Mesenteric fat pad (tissue), 1 donor: ENCODE measurements at places on chromosomes 11 and 22. TPM values are rescaled to one million over a fixed set of nuclear protein-coding genes. Genes with fewer than 3 reads are reported as not detected.

- no peak for DNase-seq
Observed at GRCh38 chr11:95557376-95557775, 232.2 kb downstream of the FAM76B start.

DNA sequence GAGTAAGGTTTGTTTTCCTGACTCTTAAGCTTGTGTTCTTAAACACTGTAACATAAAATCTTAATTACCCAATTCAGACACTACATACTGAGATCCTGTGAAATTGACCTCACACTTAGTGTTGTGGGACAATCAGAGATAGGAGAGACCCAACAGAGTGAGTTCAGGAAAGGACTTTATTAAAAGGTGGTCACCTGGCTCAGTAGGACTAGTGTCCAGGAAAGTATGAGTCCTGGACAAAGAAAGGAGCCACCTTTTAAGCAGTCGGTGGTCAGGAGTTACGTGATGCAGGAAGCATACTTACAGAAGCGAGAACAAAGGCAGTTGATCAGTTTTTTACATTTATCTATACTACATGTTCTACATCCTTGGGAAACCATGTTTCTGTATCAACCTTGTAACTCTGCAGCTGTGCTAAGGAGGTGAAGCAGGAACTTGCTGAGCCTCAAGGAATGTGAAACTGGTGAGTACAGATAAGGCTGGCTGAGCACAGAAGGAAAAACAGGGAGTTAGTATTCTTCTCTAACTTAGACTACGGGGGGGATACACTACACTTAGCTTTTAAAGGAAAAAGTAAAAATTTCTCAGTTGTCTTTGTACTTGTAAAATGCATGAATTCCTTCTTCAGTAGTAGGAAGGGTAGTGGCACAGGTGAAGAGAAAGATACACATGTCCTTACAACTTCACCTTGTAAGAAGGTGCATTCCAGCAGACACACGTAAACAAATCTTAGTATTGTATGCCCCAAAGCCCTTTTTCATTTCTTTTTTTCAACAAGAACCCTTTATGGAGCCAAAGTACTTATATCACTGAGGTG lies 15.1 kb downstream of the OR51E1 start:
- DNase-seq: no peak

DNA sequence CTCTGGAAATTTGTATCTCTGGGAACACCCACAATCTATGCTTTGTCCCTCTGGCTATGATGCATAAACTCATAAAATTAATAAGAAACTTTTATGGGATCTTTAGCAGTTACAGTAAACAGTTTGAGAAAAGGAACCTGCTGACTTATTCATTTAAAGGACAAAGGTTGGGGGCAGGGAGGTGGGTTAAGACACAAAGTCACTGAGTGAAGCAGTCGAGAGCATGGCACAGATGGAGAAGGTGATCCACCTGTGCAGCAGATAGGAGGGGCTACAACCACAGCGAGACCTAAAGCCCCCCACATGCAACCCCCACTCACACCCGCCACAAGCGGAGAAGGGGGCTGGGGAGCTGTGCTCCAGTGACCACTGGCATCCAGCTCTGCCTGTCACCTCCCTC lies 45.0 kb downstream of the SMCO4 start:
- DNase-seq: no peak

GRCh38 chr11:126391286-126391954 lies 35.9 kb downstream of the ST3GAL4 start:
- DNase-seq: peak; percentile 79

Gene YAP1
- total RNA-seq: 135 TPM

- no peak for DNase-seq
Observed at GRCh38 chr11:79046366-79046765, 394.5 kb downstream of the TENM4 start.

- DNase-seq: no peak
Observed at GRCh38 chr11:94672636-94673035, 95.5 kb upstream of the AMOTL1 start.

Gene VSIG2
- total RNA-seq: 2.0 TPM

DNA sequence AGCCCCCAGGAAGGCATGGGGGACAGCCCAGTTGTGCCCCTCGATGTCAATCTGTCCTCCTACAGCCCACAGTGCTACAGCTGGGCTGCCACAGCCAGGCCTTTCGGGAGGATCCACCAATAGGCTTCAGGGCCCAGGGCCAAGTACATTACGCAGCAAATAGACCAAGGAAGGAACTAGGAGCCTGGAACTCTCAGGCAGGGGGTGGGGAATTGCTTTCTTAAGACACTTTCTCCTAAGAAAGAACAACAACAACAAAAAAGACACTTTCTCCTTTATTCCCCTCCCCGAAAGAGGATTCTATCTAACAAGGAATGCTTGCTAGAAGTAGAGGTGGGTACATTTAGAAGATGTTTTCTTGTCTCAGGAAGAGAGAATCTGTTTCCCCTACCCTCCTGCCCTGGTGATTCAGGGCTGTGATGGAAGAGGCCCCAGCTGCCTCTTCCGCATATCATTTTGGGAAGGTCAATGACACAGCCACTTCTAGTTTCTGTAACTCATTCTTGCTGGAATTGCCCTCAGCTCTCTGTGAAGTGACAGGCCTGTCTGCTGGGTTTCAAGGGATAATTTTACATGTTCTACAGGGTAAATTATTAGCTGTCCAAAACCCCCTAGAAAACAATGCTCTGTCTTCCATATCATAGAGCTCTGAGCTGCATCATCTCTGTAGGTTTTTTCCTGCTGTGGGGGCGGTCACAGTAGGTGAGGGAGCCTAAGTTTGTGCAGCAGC lies 6.0 kb upstream of the MALAT1 start:
- peak; percentile 89 for DNase-seq

- no peak for DNase-seq
Observed at GRCh38 chr11:67500831-67501715, 4.1 kb downstream of the PITPNM1 start.

DNA sequence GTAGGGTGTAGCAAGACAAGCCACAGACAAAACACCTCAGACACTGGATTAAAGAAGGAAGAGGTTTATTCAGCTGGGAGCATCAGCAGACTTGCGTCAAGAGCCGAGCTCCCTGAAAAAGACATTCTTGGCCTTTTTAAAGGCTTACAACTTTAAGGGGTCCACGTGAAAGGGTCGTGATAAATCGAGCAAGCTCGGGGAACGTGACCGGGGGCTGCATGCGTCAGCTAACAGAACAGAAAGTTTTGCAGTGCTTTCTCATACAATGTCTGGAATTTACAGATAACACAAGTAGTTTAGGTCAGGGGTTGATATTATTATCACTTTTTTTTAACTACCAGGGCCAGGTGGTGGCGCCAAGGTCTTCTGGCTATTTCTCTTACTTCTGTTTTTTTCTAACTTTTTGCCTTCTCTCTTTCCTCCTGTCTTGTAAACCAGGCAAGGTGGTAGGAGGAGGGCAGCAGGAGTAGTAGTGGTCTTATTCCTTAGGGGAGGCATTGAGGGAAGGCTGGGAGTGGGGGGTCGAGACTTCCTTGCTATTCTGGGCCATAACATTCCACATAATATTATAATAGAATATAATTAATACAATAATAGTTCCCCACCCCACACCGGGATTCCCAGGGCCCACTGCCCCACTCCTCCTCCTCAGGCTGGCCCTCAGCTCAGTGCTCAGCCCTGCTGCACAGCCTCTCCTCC lies 587 bp upstream of the ALDH3B1 start:
- DNase-seq: no peak

- peak; percentile 83 for DNase-seq
Observed at GRCh38 chr22:44586999-44587736, 89.1 kb upstream of the RTL6 start.

GRCh38 chr11:8672346-8672745 lies 10.1 kb downstream of the TRIM66 start:
- no peak for DNase-seq

Gene OR8A1
- not detected for total RNA-seq

Gene KCNA4
- total RNA-seq: 0.87 TPM

DNA sequence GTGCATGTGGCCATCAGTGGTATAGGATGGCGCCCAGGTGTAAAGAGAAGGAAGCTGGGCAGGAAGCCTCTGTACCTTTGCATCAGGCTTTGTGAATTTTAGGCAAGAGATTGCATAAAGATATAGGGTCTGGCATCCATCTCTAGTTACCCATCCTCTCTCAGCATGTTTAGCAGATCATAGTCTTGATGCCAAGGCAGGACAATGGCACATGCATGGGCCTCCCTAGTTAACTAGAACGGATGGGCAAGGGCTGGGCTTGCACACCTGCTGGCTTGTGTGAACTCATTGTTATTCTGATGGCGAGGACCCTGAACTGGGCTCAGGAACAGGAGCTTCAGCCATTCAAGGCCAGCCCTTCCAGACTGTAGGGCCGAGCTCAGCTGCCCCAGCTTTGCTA lies 229.2 kb upstream of the NCAM1 start:
- DNase-seq: no peak

- DNase-seq: no peak
Observed at GRCh38 chr11:19988598-19988997, 171.7 kb downstream of the DBX1 start.

Gene YPEL1
- 2.2 TPM for total RNA-seq

Gene INS
- total RNA-seq: 0.74 TPM

Gene RIMBP3B
- total RNA-seq: 0.06 TPM

- no peak for DNase-seq
Observed at GRCh38 chr11:91947215-91947820, 277.3 kb upstream of the FAT3 start.

GRCh38 chr22:20523086-20523983 lies 15.9 kb downstream of the MED15 start:
- no peak for DNase-seq

GRCh38 chr11:16891964-16892363 lies 122.2 kb downstream of the PLEKHA7 start:
- DNase-seq: no peak

GRCh38 chr22:45270095-45271020 lies 14.4 kb upstream of the UPK3A start:
- no peak for DNase-seq

Gene APLNR
- total RNA-seq: 13.7 TPM

DNA sequence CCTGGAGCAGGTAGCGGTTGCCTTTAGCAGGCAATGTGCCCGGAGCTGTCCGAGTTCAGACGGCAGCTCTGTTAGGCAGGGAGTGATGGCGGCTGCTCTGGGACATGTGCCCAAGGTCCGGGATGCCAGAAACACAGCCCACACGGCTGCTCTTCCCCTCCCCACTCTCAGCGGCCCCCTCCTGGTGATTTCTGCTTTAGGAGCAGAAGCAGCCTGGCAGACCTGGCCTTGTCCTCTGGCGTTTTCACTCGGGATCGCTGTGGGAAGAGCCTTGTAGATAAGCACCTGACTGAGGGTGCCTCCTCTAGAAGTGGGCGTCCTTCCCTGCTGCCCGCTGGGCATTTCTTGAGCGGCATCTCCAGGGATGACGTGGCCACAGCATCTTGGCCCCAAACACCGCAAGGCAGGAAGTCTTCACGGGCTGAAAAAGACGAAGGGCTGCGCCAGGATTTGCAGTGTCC lies 392.2 kb downstream of the TBC1D22A start:
- no peak for DNase-seq

Gene TRIM48
- total RNA-seq: not detected

Gene GP1BB
- 1.8 TPM for total RNA-seq

Gene CELSR1
- 1.8 TPM for total RNA-seq

- no peak for DNase-seq
Observed at GRCh38 chr22:50524676-50525103, 708 bp downstream of the SCO2 start.

Gene LIF
- total RNA-seq: 34.8 TPM

GRCh38 chr11:97398246-97398645 lies 1008.4 kb downstream of the JRKL start:
- no peak for DNase-seq

GRCh38 chr11:113488931-113489351 lies 13.7 kb upstream of the DRD2 start:
- DNase-seq: no peak

GRCh38 chr11:77199137-77199745 lies 71.2 kb downstream of the MYO7A start:
- DNase-seq: peak; percentile 81

GRCh38 chr11:33879375-33879774 lies 12.5 kb downstream of the LMO2 start:
- DNase-seq: no peak

DNA sequence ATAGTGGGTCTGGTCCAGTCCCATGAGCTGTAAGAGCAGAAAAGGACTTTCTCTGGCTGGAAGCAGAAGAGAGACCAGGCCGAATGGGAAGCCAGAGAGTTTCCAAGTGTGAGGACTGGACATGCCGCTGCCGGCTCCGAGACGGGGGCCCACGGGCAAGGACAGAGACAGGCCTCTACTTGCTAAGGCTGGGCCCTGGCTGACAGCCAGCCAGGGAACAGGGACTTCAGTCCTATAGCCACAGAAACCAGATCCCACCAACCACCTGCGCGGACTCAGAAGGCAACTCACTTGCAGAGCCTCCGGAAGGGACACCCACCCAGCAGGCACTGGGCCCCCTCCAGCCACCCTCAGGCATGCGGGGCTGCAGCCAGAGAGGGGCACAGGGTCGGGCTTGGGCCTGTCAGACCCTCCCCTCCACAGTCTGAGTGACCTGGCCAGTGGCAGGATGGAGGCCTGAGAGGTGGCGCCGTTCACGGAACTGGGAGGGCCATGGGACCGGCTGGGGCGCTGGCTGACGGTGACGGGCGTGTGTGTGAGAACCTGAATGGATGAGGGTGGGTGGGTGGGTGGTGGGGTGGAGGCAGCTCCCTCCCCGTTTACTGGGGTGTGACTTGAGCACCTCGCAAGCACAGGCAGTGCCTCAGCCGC lies 47.8 kb upstream of the A4GALT start:
- DNase-seq: no peak

DNA sequence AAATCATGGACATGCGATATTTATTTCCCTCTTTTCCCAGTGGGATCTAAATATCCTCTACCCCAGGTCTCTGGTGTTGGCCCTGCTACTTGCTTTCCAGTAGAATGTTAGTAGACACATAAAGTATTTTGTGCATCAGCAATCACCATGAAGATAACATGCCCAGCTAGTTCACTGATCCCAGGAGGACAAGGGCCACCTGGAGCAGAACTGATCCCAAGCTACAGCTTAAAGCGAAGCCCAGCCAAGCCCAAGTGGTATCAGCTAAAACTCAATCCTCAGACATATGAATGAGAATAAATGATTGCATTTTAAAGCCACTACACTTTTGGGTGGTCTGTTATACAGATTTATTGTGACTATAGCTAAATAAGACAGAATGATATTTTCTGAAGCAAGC lies 516.2 kb downstream of the INSC start:
- DNase-seq: no peak

DNA sequence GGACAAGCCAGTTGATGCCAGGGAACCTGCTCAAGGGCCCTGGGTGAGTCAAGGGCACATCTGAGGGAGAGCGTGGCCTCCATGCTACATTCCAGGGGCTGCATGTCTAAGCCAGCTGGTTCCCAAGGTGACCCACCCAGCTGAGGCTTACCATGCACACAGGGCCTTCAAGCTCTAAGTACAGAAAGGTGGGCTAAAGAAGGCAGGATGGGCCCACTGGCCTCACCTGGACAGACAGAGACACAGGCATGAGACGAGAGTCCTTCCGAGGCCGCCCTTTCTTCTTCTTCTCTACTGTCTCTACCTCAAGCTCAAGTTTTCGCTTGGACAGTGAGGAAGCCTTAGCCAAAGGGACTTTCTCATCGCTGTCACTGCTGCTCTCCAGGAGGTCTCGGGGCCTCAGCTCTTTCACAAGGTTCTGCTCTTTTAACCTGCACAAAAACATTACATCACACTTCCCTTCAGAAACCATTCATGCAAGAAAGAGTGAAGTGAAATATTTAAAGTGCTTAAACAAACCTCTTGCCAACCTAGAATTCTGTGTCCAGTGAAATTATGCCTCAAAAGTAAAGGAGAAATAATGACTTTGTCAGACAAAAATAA lies 69.9 kb downstream of the HIRA start:
- no peak for DNase-seq

- no peak for DNase-seq
Observed at GRCh38 chr11:113073290-113073953, 112.2 kb downstream of the NCAM1 start.

Gene FAM180B
- 0.55 TPM for total RNA-seq

- DNase-seq: no peak
Observed at GRCh38 chr11:85941380-85941973, 86.3 kb downstream of the CCDC83 start.
